ENCODE measurements at places on chromosomes 3 and 15.

GRCh38 chr3:101690972-101691371, 4.5 kb upstream of the RPL24 start:
- DNase-seq = no peak

DNA sequence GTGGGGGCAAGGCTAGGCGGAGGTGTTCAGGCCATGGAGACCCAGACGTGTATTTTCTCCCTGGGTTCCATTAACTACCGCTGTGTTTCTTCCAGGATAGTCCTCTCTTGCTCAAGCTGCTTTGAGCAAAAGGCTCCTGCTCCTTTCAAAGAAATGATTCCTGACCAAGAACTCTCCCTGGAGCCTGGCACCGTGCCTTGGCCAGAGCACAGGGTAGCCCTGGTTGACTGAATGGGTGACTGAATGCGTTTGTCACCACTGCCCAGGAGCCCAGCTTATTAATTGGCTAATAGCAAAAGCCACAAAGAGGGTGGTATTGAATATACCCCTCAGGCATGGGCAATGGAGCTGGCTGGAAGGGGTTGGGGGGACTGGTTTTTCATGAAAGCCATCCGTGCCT, 13.9 kb downstream of the RASGRF1 start:
- DNase-seq = no peak

GRCh38 chr3:36401056-36401455, 20.8 kb downstream of the STAC start:
- no peak for DNase-seq

- peak; percentile 67 for DNase-seq
These were observed 108.1 kb downstream of the KLF13 start for GRCh38 chr15:31434588-31435260.

DNA sequence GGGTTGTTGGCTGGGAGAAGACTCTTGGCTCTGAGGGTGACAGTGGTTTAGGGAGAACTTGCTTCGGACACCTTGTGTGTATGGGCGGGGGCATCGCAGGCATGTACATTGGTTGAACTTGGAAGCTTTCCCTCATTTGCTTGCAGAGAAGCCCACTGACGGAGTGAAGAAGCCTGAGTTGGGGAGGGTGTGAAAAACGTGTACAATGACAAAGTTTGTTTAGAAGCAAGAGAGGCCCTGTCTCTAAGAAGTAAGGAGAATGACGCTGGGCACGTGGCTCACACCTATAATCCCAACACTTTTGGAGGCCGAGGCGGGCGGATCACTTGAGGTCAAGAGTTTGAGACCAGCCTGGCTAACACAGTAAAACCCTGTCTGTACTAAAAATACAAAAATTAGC, 13.7 kb downstream of the LIMD1 start:
- DNase-seq = no peak

DNA sequence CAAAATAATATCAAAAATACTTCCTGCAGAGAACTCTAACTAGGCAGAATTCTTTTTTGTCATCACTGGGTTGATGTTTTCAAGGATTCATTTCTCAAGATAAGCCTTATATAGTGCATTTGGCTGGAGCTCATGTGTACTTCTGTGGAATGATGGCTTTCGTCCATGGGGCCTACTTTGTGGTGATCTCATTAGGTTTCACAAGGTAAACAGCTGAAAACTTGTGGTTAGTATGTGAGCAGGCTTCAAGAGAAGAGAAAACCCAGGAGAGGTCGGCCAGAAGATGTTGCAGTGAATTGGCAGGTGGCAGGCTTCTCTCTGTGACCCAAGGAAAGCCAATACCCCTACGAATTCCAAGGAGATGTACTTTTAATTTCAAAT, 121.4 kb upstream of the PHLDB2 start:
- DNase-seq = no peak

DNA sequence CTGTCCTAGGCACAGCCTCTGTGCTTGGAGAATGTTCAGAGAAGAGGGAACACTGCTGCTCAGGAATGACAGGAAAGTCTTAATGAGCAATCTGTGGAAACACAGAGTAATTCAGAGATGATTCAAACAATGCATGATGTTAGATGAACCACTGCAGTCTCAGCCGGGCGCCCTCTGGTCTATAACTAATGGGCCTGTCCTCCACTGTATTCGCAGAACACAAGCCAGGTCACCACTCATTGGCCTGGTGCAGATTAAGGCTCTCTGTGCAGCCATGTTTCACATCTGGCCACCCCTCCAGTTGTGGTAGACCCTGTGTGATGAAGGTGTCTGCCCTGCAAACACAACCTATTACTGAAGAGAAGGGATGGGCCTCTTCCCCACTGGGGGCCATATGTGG, 281.7 kb upstream of the ROPN1 start:
- no peak for DNase-seq

DNA sequence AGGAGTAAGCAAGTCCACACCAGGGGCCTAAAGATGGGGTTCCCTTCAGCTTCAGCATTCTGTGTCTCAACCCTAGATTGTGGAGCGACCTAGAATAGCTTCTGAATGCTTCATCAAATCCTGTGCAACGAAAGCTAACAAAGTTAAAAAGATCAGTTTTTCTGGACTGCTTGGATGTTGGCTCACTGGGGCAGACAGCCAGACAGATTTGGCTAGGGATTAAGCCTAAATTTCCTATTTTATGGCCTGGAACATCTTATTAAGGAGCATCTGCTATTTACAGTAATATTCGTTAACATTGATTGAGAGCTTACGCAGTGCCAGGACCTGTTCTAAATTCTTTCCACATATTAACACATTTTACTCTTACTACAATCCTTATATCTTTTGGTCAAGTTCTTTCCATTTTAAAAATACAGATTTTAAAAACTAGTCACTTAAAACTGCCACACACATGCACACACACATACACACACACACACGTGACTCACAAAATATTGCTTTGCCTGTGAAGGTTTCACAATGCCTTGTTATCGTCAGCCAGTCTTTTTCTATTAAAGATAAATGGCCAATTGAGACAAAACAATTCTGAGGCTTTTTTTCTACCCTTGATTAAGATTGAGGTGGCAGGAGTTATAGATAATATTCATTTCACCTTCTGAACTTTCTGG, 173.3 kb upstream of the SNTN start:
- no peak for DNase-seq

DNA sequence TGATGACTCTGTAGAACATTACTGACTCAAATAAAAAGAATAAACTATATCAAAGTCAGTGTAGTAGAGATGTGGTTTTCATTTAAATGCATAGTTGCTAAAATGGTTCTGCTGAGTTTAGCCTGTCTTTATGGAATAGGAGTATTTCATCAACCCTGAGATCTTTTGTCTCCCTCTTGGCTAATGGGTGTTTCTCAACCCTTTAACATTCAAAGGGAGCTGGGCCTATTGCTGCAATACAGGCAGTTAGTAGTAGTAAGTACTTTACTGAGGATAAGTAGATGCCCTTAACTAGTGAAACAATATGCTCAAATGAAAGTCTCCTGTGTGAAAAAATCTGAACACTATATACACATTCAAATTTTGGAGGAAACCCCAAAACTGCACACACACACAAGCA, 184.7 kb upstream of the TTC14 start:
- DNase-seq = no peak

- no peak for DNase-seq
These were observed 4.7 kb upstream of the CALML4 start for GRCh38 chr15:68209735-68210408.

DNA sequence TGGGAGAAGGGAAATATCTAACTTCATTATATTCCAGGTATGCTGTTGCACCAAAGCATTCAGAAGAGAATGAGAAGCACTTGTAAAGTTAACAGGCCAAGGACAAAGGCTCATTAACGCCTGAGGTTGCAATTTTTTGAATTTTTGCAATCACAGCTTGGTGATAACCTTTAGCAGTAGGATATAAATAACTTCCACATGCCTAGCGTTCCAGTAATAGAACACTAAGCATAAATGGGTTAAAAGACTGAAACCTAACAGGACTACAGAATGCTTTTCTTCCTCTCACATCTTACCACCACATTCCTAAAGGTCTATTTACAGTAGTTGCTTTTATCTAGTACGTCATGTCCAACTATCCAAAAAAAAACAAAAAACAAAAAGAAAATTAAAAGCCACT, 57.4 kb upstream of the IMPG2 start:
- no peak for DNase-seq
